ENCODE measurements at places on chromosomes 6 and 20.
A peak's percentile ranks its signal among the peaks of the same experiment; 100 is the strongest.

DNA sequence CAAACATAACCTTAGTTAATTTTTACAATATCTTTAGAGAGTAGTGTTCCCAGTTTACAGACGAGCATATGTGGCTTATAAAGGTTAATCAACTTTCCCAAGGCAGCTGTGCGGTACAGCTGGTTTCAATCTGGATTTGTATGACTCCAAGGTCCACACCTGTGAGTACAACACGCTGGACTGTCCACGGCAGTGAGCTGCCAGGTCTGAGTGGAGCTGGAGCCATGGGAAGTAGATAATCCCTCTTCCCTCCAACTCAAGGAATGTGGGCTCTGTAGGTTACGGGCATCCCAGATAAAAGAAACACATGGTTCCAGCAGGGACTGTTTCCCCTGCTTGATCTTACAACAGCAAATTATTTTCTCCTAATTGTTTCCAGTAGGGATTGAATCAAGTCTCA, 102.2 kb downstream of the SOD2 start:
- no peak for DNase-seq

DNA sequence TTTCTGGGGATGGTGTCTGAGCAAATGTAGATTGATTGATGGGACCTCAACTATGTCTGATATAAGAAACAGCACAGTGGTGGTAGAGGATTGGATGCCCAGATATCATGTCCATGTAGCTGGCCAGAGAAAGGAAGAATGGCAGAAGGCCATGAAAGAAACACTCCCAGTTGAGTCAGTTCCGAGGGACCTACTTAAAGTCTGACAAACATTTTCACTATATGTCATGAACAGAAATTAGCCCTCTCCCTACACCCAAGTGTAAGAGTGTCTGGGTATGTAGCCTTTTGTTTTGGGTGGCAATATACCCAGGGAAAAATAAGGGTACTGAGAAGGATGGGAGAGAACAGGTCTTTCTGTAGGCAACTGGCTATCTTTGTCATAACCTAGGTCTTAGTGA, 434.2 kb downstream of the BCKDHB start:
- DNase-seq, result no peak

- no peak for DNase-seq
Measured at GRCh38 chr6:167682125-167682524, 144.6 kb upstream of the AFDN start.

DNA sequence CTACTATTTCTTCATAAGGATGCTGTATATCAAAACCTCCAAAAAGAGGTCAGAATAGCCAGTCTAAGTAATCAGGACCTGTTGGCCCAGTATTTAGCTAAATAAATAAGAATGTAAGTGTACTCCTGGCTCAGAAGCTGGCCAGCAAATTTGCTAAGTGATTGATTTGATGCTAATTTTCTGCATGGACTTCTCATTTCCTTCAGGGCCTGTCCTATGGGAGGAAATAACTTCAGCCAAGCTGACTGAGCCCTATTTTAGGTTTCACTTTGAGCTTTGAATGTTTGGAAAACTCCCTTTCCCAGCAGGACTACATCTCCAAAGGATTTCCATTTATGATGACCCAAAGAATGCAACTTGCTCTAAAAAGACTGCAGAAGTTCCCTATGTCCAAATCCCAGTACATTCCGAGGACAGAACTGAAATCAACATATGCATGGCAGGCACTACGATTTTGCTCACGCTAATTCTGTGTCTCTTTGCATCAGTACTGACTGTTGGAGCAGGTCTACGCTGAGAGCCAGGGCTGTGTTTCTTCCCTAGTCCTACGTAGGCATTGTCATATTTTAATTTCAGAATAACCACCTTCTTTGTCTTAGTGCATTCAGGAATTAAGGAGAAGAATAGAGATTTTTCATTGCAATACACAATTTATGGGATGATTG, 441.4 kb upstream of the PLCB4 start:
- DNase-seq, result no peak

DNA sequence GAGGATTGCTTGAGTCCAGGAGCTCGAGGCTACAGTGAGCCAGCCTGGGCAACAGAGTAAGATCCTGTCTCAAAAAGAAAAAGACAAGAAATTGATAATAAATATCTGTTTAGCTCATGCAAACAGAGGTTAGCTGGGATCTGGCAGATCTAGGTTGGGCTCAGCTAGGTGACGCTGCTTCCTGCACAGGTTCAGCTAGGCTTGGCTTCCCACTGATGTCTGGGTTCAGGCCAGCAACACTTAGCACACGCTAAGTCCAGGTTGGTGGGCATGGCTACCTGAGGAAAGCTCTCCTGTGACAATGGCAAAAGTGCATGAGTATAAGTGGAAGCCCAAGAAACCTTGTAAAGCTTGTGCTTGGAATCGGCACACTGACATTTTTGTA, 48.7 kb downstream of the RIN2 start:
- no peak for DNase-seq

- DNase-seq, result no peak
Measured at GRCh38 chr6:134235937-134236751, 81.8 kb downstream of the SGK1 start.

DNA sequence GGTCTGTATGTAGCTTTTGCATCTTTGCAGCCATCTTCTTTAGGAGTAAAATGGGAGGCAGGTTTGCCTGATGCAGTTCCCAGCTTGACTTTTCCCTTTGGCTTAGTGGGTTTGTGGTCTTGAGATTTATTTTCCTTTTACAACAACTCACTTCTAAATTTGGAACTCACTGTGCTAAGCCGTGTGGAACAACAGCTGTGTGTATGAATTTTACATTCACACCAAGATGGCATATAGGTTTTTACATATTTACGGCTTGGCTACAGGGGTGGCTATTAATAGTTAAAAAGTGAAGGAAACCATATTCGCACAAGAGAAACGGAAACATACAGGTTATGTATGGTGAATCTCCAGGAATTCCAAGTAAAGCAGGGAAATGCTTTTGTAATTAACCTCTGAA, 2.5 kb downstream of the TTLL2 start:
- no peak for DNase-seq

GRCh38 chr6:116564921-116565872, 6.1 kb upstream of the RWDD1 start:
- DNase-seq, result no peak

GRCh38 chr20:17902531-17903083, 66.0 kb downstream of the SNX5 start:
- no peak for DNase-seq

DNA sequence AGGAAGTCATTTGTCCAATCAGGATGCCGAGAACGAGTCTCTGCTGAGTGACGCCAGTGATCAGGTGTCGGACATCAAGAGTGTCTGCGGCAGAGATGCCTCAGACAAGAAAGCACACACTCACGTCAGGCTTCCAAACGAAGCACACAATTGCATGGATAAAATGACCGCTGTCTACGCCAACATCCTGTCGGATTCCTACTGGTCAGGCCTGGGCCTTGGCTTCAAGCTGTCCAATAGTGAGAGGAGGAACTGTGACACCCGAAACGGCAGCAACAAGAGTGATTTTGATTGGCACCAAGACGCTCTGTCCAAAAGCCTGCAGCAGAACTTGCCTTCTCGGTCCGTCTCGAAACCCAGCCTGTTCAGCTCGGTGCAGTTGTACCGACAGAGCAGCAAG, 281.5 kb downstream of the TSHZ2 start:
- DNase-seq, result no peak

GRCh38 chr6:15264902-15265761, 19.3 kb downstream of the JARID2 start:
- no peak for DNase-seq

GRCh38 chr6:152696522-152696921, 1.2 kb upstream of the MYCT1 start:
- no peak for DNase-seq

- no peak for DNase-seq
Measured at GRCh38 chr6:124028117-124028516, 224.5 kb downstream of the NKAIN2 start.

- no peak for DNase-seq
Measured at GRCh38 chr6:151729829-151730495, 77.5 kb upstream of the ESR1 start.

DNA sequence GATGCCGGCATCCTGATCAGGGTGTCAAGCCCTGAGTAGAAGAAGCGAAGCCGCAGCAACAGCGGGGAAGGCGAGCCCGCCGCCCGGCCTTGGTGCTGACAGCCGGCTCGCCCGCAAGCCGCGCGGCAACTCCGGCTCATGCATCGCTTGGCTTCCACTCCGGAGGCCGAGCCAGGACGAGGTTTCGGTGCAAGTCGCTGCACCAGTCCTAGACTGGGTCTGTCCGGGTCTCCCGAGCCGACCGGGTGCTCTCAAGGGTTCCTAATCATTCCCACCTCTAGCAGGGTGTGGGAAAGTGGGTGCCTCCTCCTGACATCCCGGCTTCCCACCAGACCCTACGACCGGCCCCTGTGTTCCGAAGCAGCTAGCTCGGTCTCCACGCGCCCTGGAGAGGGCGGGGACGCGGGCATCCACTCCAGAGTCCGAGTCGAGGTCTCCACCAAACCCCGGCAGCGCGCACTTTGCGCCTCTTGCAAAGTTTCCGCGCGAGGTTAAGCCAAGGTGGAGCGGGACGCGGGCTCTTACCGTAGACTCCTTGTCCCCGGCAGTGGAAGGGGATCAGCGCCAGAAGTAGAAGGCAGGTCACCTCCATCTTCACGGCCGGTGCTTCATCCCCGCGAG, 1.4 kb downstream of the MDGA1 start:
- peak; percentile 8 for DNase-seq

DNA sequence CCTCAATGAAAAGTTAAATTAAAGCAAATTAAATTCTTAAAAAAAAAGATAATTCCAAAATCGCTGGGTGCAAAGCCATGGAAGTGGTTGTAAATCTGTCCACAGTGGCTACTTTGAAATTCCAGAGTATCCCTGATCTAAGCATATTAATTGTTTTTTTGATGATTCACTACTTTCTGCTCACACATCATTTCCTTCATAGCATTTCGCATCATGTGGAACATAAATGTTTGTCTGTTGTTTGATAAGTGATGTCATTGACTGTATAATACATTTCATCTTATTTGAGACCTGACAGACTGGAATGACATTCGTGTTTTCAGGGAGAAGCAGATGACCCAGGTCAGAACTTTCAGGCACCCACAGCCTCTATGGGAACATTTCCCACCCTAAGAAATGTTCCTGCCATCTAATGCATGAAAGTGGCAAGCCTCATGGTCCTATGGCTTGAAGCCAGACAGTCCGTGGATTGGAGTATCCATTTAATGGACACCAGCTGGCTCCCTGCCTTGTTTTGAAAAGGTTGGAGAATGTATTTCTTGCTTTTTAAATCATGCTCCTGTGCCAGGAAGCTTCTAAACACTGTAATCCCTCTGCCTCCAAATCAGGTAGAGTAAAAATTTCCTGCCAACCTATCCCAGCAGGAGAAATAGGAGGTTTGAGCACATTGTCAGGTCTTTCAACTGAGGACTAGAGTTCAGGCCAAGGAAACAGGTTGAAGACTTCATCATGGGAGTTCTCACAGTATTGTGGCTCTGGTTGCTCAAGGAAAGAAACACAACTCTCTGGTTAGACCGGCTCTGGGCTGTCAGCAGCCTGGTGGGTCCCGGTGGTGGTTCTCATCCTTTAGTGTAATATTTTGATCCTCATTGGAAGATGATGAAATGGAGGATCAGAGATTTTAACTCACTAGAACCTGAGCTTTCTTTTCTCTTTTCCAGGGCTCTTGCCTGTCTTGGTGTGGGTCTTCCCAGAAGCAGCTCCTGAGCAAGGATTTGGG, 157.9 kb downstream of the SLC24A3 start:
- DNase-seq, result no peak

DNA sequence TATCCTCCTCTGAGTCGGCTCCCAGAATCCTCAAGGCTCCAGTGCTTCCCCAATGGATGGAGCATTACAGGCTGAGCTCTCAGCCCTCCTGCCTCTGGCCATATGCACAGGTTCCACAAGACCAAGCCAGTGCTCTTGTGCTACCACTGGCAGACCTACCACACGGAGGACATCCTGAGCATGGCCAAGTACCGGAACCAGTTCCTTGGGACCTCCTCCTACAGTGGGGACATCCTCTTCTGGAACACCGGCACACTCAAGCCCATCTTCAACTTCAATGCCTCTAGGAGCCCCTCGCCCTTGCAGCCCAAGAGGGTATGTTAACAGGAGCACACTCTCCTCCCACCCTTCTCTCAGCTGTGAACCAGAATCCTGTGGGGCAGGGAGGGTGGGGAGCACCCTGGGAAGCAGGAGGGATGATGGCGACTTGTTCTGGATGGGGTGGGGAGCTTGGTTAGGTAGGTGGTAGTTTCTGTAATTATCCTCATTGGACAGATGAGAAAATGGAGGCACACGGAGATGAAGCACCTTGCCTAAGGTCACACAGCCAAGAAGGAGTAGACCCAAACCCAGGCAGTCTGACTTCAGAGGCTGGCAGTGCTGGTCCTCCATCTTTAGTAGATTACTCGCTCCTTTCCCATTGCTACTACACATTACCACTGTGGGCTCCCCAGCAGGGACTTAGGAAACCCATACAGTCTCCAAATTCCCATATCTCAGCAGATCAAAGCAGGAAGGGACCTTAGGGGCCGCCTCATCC, 58.6 kb downstream of the EFCAB8 start:
- no peak for DNase-seq

GRCh38 chr20:38315290-38315966, 11.5 kb downstream of the BPI start:
- no peak for DNase-seq

- DNase-seq, result no peak
Measured at GRCh38 chr6:38153076-38153797, 333.7 kb downstream of the ZFAND3 start.

DNA sequence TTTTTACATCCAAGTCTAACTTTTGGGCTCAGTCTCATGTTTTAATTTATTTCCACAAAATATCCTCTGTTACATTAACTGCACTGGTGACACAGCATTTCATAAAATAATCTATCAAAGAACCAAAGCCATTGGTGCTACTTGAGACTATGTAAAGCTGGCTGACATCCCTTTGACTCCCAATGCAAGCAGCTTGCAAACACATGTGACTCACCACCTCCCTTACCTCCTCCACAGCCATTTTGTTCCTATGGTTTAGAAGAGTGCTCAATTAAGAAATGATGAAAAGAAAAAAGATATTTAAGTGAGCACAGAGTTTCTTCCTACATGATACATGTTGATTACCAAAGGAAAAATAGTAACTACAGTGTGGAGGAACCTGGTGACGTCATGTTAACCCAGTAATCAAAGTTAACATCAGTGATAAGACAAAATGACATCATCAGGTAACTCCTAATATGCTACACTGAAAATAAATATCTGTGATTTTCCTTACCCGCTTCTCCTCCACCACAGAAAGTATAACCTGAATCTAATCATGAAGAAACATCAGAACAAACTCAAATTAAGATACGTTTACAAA, 53.3 kb upstream of the LGSN start:
- DNase-seq, result no peak

GRCh38 chr6:94045099-94045829, 625.9 kb upstream of the EPHA7 start:
- no peak for DNase-seq

DNA sequence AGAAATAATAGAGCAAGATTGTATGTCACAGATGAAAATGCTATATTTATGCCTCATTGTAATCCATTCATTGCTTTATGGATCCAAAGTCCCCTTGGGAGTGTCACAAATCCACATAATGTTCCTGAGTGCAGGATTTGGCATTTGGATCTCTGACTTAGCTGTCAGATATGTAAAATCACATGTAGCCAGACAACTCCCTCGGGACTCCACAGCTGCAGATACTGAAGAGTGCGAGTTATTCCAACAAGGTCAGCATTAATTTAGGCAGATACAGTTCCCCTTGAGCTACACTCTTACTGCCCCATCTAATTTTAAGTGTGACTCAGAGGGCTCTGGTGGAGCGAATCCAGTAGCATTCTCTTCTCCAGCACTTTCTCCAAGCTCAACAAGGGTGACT, 433.2 kb downstream of the CD83 start:
- DNase-seq, result no peak
